Stimulated activated naive CD4-positive, alpha-beta T cell (primary cell): ENCODE measurements at places on chromosomes 2 and 18.

DNA sequence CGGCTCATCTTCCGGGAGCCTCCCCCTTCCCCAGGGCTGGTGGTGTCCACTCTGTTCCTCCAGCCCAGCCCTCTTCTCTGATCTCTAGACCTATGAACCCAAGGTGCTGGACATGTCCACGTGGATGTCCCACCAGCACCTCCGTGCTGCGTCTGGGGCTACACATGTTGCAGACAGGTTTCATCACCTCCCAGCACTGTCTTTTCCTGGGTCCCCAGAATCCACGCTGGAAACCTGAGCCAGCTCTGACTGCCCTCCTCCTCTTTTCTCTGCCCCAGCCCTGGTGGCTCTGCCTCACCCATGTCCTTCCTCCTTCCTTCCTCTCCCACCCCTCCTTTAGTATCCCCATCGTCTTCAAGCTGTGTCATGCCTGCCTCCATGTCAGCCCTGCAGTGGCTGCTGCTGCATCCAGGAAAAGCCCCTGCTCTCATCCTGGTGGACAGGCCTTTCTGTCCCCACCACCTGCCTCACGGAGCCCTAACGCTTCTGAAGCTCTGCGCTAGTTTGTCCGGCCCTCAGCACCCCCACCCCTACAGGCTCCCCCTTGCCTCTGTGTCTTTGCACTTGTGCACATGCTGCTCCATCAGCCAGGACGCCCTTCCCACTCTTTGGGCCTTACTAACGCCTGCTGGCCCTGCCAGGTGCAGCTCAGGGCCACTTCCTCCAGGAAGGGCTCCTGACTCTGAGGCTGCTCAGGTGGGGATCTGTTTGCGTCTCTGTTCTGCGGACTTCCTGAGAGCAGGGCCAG lies 105.9 kb downstream of the DYSF start:
- DNase-seq, result no peak

GRCh38 chr2:195257979-195258378 lies 399.0 kb upstream of the SLC39A10 start:
- no peak for DNase-seq

- DNase-seq, result no peak
Measured at GRCh38 chr2:144390424-144391020, 129.4 kb downstream of the ZEB2 start.

DNA sequence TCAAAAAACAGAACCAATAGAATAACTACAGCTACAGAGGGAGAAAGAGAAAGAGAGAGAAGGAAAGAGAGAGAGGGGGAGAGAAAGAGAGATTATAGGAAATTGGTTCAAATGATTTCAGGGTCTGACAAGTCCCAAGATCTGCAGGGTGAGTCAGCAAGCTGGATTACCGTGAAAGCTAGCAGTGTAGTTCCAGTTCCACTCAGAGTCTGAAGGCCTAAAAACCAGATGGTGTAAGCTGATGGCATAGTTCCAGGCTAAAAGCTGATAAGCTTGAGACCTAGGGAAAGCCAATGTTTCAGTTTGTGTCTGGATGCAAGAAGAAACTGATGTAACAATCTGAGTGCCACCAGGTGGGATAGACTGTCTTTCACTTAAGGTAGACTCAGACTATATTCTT lies 397.7 kb downstream of the TRIB2 start:
- no peak for DNase-seq

- no peak for DNase-seq
Measured at GRCh38 chr18:7273301-7273921, 42.5 kb downstream of the LRRC30 start.

- no peak for DNase-seq
Measured at GRCh38 chr2:149924028-149924427, 336.5 kb upstream of the MMADHC start.

DNA sequence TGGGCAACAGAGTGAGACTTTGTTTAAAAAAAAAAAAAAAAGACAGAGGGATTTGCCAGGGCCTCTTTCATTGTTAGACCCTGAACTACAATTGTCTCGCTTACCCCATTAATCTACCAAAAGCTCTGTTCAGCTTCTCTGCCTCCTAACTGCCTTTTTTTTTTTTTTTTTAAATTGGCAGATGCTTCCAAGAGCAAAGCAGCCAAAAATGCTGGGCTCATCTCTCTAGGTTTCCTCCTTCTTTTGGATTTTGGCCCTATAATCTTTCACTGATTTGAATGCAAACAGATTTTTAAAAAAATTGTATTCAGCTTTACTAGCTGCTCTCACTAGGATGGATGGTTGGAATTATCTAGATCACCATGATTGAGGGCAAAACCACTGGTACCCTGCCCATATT lies 33.2 kb upstream of the RAPGEF4 start:
- DNase-seq, result no peak

GRCh38 chr2:116911540-116911939 lies 903.0 kb upstream of the DDX18 start:
- no peak for DNase-seq

DNA sequence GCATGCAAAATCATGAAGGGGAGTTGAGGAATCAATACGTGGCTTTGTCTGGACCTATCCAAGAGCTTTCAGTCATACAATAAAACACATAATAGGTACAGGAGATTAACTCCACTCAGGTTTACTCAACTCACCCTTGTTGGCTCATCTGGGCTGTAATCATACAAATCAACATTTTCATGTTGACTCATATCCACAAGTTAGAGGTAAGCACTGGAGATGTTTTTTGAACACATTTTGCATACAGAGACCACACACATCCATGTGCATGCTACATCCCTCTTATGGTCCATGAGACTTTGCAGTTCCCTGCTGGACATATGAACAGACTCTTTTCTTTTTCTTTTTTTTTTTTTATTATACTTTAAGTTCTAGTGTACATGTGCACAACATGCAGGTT lies 336.9 kb upstream of the PIK3C3 start:
- DNase-seq, result no peak

DNA sequence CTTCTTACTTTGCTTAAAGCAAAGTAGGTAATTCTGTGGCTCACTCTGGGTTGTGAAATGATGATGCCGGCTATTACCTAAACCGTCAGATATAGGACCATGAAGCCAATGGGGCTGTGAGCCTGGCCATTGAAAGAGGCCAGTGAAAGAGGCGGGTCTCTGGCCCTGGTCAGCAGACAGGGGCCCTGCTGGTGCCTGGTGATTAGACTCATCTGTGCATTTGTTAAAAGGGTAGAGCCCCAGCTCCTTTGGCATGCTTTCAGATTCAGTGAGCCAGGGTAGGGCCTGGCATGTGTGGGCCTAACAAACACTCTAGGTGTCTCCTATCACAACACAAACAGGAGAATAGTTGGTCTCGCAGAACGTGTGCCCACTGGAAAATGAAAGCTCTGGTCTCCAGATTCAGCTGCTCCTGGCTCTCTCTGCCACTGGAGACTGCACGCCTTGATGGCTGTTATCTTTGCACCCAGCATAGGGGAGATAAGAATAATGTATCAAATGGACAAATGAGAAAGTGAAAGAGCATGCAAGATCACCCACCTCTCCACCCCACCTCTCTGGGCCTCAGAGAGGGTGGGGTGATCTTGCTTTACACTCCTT lies 6.9 kb downstream of the LRRC30 start:
- no peak for DNase-seq

DNA sequence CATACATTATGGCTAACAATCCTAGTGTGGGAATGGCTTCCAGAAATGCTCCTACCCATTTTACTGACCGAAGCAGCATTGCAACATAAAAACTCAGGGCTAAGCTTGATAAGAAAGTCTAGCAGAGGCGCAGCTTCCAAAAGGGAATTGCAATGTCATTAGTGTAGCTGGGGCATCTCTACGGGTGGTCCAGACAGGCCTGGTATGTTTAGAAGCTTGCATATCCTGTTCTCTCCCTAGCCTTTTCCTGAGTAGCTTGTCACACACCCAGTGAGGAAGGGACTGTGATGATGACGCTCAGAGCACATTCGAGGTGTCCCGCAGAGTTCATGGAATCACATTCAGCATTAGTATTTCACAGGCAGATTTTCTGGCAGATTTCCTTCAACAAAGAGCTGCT lies 38.0 kb upstream of the COL5A2 start:
- no peak for DNase-seq
